ENCODE measurements at places on chromosomes 1 and 21.

GRCh38 chr1:116185161-116185701, 74.0 kb downstream of the MAB21L3 start:
- no peak for DNase-seq

- no peak for DNase-seq
Measured at GRCh38 chr1:55939866-55940265, 639.5 kb downstream of the PLPP3 start.

GRCh38 chr1:220290140-220290761, 18.0 kb upstream of the RAB3GAP2 start:
- no peak for DNase-seq

DNA sequence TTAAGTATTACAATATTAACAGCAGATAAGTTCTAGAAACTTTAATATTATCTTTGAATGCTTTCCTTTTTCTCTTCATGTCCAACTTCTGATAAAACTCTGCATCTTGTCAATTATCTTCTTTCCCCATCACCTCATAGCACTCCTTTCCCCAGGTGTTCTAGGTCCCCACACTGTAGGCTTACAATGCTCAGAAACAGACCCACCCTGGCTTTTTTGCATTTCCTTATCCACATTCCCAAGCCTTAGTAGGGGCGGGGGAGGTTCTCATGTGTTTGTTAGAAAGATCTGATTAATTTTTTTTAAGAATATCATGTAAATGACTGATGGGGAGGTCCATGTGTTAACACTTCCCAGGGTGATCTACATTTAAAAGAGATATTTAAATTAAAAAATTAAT, 63.9 kb downstream of the PLPPR4 start:
- DNase-seq = no peak

DNA sequence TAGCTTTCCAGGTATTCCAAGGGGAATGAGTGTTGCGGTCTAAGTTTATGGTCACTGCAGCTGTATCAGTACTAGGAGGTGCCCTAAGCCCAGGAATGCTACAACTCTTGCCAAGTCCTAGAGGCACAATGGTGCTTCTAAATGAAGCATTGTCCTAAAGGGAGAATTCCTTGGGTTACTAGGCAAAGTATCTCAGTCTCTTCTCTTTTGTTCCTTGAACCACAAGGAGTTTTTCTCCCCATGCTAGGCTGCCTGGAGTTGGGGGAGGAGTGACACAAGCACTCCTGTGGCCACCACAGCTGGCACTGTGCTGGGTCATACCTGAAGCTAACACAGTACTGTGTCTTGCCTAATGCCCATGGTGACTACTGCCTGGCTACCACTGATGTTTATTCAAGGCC, 50.7 kb downstream of the KMO start:
- no peak for DNase-seq

DNA sequence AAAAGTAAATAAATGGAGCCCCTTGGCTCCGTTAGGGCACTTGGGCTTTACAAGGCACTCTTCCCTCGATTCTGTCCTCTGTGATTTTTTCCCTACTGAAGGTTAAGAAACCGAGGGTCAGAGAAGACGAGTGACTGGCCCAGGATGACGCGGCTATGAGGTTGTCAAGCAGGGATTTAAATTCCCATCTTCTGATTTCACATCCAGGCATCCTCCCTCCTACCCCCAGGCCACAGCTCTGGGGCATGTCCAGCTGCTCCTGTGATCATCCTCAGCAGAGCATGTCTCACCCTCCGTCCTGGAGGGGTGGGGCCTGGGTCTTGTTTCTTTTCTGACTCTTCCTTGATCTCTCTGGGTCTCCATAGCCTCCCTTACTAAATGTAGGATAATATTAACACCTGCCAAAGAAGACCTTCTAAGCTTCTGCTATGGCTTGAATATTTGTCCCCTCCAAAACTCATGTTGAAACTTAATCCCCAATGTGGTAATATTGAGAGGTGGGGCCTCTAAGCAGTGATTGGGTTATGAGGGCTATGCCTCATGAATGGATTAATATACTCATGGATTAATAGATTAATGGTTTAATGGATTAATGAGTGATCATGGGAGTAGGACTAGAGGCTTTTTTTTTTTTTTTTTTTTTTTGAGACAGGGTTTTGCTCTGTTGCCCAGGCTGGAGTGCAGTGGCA, 4.6 kb downstream of the CRYBG2 start:
- DNase-seq = no peak

GRCh38 chr1:205896351-205896750, 46.4 kb upstream of the PM20D1 start:
- DNase-seq = no peak

Measured in tongue (tissue), 3 donors.